Upper lobe of left lung (tissue), 6 donors: ENCODE measurements at places on chromosomes 12 and 14. TPM values are rescaled to one million over a fixed set of nuclear protein-coding genes. Genes with fewer than 3 reads are reported as not detected.

SCNN1A gene
- 344 TPM for total RNA-seq

DNA sequence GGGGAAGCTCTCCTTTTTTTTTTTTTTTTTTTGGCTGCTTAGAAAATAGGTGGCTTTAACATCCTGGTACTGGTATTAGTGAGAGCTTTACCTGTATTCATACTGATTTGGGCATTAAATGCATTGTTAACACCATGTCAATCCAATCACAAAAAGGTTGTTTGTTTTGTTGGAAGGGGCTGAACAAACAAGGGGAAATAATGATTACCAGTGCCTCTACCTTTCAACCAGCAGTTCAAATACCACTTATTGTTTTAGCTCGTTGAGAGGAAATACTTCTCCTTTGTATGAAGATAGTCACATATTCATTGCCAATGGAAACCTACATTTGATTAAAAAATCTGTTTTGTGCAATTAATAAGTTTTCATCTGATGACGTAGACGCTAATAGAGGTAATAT lies 72.9 kb downstream of the MIPOL1 start:
- no peak overlapping the region for H3K4me3 ChIP-seq
- DNase-seq: no peak
- H3K27me3 ChIP-seq: no peaks in the 10 kb centered on the region
- no peak overlapping the region for H3K27ac ChIP-seq
- no peaks in the 10 kb centered on the region for H3K4me1 ChIP-seq

DNA sequence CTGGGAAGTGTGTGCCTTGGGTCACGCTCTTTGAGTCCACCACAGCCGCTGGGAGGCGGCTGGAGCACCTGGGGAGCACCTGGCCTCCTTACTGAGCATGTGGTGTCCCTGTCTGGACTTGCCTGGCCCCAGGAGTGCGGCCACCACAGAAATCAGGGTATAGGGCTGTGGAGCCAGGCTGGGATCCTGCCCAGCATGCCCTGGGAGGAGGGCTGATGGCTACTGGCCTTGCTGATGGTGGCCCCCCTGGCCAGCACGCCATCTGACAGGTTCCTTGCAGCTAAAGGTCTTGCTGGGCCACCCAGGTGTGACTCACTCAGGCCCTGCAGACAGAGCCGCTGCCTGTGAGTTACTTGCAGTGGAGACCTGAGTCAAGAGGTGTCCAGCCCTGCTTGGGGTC lies 6.0 kb downstream of the ULK1 start:
- H3K36me3 ChIP-seq: no peaks in the 10 kb centered on the region
- H3K4me3 ChIP-seq: no peak overlapping the region
- no peak overlapping the region for H3K27ac ChIP-seq
- H3K4me1 ChIP-seq: peaks cover 37% of the 10 kb centered on the region
- DNase-seq: no peak

DNA sequence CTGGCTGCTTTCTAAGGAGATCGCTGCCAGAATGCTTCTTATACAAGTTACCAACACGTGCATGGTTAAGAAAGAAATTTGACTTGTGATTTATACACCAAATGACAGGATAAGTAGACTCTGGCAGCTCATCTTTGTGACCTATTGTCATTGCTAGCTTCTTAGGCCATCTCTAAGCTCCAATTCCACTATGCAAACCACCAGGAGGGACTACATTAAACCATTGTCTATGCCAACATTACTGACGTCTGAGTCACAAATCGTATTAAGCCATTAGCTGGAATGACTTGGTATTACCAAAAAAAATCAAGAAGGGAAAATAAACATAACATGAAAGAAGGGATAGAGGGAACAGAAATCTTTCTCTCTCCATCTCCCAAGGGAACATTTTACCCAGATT lies 15.8 kb upstream of the VPS33A start:
- H3K27ac ChIP-seq: no peak overlapping the region
- peaks cover 13% of the 10 kb centered on the region for H3K36me3 ChIP-seq
- DNase-seq: no peak

GRCh38 chr14:74634964-74635363 lies 22.9 kb upstream of the LTBP2 start:
- no peak for DNase-seq
- no peaks in the 10 kb centered on the region for H3K36me3 ChIP-seq
- no peaks in the 10 kb centered on the region for H3K27me3 ChIP-seq

DNA sequence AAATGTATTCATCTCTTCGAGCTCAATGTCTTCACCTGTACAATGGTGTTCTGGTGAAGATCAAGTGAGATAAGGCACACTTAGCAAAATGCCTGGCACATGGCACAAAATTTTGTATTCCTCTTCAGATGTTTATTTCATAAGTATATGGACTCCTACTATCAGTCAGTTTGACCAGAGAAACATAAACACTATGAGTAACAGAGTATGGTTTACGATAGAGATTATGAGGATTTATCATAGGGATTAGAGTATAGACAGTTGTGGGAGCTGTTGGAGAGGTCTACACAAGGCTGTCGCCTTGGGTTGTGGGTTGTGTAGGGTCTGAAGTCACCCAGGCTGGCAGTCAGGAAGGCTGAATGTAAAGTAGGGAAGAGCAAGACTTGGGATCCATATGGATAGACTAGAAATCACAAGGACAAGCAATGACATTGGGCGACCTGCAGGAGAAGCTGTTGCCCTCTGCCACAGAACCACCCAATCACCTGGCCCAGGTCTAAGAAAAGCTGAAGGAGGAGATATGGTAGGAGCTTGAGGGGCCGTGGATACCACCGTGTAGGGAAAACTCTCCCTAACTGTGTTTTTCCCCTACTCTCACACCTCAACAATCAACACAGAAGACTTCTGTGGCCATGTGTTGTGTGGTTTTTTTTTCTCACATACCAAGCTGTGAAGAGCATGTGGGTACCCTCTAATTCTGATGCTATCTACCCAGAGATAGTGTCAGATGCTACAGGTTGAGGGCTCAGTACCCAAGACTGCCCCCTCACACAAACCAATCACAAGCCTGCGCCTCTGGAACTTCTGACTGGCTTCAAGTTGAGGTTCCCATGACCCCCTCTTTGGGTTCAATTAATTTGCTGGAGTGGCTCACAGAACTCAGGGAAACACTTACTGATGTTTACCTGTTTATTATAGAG lies 27.2 kb upstream of the RESF1 start:
- no peak overlapping the region for H3K27ac ChIP-seq
- no peak overlapping the region for H3K4me3 ChIP-seq
- H3K4me1 ChIP-seq: no peaks in the 10 kb centered on the region
- DNase-seq: no peak
- H3K36me3 ChIP-seq: no peaks in the 10 kb centered on the region
- H3K27me3 ChIP-seq: no peaks in the 10 kb centered on the region

GRCh38 chr14:63757211-63757610 lies 29.3 kb upstream of the SGPP1 start:
- no peak for DNase-seq
- no peaks in the 10 kb centered on the region for H3K36me3 ChIP-seq
- H3K4me3 ChIP-seq: no peak overlapping the region
- H3K27ac ChIP-seq: no peak overlapping the region
- no peaks in the 10 kb centered on the region for H3K4me1 ChIP-seq
- H3K27me3 ChIP-seq: no peaks in the 10 kb centered on the region

GRCh38 chr12:45994736-45995135 lies 4.4 kb upstream of the SCAF11 start:
- peaks cover 9% of the 10 kb centered on the region for H3K4me1 ChIP-seq
- no peaks in the 10 kb centered on the region for H3K27me3 ChIP-seq
- no peaks in the 10 kb centered on the region for H3K36me3 ChIP-seq
- H3K27ac ChIP-seq: no peak overlapping the region
- no peak overlapping the region for H3K4me3 ChIP-seq
- DNase-seq: no peak

SLC6A15 gene
- not detected for total RNA-seq

- no peak for DNase-seq
- H3K36me3 ChIP-seq: no peaks in the 10 kb centered on the region
- H3K27me3 ChIP-seq: no peaks in the 10 kb centered on the region
- no peaks in the 10 kb centered on the region for H3K4me1 ChIP-seq
Measured at GRCh38 chr12:116078396-116078795, 199.1 kb downstream of the MED13L start.

- no peak overlapping the region for H3K27ac ChIP-seq
- H3K36me3 ChIP-seq: peaks cover 43% of the 10 kb centered on the region
Measured at GRCh38 chr14:31137214-31137889, 70.2 kb downstream of the HECTD1 start.

DNA sequence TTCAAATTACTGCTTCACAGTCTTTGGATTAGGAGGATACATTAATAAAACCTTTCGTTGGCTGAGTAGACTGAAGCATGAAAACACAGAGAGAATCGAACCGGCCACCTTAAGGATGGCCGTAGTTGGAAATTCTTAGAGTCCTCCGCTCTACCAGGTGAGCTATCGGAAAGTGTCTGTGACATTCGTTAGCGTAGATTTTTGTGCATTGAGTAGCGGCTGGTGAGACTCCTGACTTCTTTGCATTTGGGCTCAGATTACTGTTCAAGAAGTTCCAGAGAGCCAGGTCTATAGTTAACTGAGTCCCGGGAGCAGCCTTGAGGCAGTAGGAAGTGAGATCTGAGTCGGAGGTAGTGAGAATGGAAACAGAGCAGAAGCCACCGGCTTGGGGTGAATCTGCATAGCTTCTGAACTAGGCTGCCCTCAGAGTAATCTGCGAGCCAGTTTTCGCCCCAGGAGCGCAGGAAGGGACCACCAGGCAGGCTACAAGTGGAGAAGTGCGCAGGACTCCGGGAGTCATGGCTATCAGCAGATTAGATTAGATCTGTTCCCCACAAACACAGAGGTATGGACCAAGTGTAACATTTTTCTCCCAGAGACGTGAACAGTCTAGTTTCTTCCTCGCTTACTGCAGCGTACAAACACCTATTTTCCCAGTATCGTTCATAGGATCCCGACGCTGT lies 11.0 kb downstream of the OR6S1 start:
- H3K4me1 ChIP-seq: peaks cover 27% of the 10 kb centered on the region
- H3K36me3 ChIP-seq: no peaks in the 10 kb centered on the region
- H3K27me3 ChIP-seq: no peaks in the 10 kb centered on the region
- no peak overlapping the region for H3K27ac ChIP-seq
